ENCODE measurements at places on chromosomes 4 and X.
A peak's percentile ranks its signal among the peaks of the same experiment; 100 is the strongest.

DNA sequence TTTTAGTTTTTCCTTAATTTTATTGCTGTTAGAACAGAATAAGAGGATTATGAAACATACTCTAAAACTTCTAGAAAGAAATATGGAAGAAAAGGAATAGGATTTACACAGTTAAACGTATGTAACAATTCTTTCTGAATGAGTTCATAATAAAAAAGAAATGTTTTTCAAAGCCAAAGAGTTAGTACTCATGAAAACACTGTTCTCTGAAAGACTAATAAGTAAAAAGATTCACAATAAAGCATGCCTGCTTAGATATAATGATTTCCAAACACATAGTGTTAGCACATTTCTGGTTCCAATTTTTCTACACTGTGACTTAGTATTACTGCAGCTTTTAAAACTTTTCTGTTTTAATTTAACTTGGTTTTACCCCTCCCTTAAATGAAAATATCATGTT, 49.8 kb upstream of the PRSS48 start:
- DNase-seq: peak; percentile 31

DNA sequence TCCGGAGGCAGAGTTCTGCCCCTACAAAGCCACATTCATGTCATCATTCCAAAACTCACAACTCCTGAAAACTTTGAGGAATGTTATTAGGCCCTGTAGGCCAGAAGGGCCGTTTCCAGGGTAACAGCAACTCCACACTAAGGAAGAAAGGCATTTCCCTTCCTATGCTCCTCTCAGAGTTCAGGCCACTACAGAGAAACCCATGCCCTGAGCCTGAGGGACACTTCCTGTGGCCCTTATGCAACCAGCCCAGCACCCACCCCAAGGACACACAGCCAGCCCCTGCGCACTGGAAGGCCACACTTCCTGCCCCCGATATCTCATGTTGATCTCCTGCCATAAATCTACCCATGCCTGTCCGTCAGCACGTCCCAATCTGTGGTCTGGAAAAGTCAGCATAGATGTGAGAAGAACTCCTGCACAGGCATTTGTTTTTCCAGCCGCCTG, 289.3 kb downstream of the BCOR start:
- DNase-seq: no peak

DNA sequence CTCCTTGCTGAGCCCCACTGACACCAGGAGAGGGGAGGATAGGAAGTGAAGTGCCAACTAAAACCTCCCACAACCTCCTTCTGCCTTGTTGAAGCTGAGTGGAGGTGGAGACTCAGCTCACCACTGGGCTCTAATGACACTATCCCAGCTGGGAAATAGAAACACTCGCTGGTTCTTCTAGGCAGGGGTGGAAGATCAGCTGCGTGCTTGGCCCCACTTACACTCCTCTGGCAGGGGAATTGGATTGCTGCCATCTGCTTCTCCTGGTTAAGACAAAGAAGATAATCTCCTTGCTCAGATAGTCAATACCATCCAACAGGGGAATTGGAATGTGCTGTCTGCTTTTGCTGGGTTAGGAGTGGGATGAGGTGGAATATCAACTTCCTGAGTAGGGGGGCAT, 392.5 kb downstream of the ZNF674 start:
- no peak for DNase-seq

GRCh38 chr4:11469650-11470437, 41.1 kb upstream of the HS3ST1 start:
- DNase-seq: no peak

GRCh38 chr4:176090115-176090514, 24.5 kb downstream of the WDR17 start:
- DNase-seq: no peak

GRCh38 chrX:123731987-123732669, 724 bp downstream of the THOC2 start:
- DNase-seq: peak; percentile 12

DNA sequence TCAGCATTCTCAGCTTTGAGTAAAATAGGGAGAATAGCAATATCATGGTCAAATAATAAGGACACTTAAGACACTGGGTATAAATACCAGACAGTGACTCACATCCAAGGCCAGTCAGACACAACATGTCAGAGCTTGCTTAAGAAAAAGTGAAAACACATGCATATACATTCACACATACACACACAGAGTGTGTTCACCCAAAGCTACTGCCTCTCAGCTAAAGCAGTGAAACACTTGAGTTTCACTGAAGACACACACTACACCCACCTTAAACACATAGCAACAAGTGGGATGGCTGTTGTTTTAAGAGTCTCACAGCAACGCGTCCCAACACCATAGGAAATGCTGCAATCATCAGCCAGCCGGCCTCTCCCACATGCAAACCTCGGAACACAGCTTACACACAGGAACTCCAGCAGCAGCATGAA, 14.4 kb downstream of the SHROOM4 start:
- no peak for DNase-seq

GRCh38 chr4:126242679-126243390, 928.1 kb downstream of the FAT4 start:
- DNase-seq: no peak
